Stimulated activated CD8-positive, alpha-beta memory T cell treated with anti-CD3 and anti-CD28 coated beads, Interleukin-15, amount 100 ng/mL, for 4 hours (primary cell): ENCODE measurements at places on chromosomes 16 and 17.

- no peak for DNase-seq
Measured at GRCh38 chr17:522919-523318, 170.3 kb upstream of the RPH3AL start.

DNA sequence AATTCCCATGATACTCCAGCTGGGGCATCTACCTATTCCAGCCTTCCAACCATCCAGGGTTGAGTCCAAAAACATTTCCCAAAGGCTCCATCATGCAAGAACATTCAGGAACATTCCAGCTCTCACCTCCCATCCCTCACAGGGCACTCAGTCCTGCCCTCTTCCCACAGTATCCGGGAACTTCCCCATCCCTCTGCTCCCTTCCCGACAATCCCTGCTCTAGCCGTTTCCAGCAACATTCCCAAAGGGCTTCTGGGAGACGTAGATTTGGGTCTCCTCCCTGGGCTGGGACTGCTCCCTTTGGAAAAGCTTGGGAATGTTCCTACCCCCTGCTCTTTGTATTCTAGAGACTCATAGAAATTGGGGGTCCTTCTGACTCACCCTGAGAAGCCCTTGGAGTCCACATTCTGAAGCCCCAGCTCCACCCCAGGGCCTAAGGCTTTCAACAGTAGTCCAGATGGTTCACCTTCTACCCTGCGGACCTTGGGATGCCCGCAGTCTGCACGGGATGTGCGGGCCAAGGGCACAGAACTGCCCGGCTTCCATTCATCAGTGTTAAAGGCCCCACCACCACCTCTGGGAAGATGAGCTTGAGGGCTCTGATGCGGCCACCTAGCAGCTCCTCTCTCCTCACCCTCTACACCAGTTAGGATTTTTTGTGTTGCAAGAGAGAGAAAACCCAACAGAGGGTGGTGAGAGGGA lies 25.4 kb downstream of the NGFR start:
- DNase-seq, result no peak

- DNase-seq, result no peak
Measured at GRCh38 chr16:16113076-16113475, 110.2 kb downstream of the ABCC6 start.

- no peak for DNase-seq
Measured at GRCh38 chr16:82242201-82242600, 72.2 kb upstream of the MPHOSPH6 start.

- DNase-seq, result no peak
Measured at GRCh38 chr16:85334718-85335583, 222.7 kb upstream of the CIBAR2 start.

- no peak for DNase-seq
Measured at GRCh38 chr17:28402224-28402630, 3.8 kb downstream of the SLC46A1 start.

GRCh38 chr17:79684132-79684985 lies 46.4 kb upstream of the ENPP7 start:
- DNase-seq, result no peak
